ENCODE measurements at places on chromosomes 2 and 18.

DNA sequence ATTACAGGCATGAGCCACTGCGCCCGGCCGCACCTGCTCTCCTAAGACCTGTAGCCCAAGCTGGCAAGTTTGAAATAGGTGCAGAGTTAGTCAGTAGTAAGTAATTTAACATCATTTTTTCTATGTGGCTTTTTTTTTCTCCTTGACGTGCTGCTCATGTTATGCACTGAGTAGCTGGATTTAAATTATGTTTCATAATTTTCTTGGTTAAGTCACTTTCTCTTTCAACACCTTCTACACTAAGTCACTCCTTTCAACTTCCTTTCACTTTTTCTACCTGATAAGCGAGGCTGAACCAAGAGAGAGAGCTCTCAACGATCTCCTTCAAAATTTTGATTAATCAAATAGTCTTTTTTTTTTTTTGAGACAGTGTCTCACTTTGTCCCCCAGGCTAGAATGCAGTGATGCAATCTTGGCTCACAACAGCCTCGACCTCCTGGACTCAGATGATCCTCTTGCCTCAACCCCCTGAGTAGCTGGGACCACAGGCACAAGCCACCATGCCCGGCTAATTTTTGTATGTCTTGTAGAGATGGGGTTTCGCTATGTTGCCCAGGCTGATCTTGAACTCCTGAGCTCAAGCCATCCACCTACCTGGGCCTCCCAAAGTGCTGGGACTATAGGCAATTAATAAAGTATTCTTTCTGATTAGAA is 13.1 kb downstream of the CASP8 start:
- no peak for DNase-seq

GRCh38 chr18:63043516-63043915 is 276.1 kb downstream of the BCL2 start:
- no peak for DNase-seq

- DNase-seq, result no peak
These were observed 23.4 kb downstream of the DAPL1 start for GRCh38 chr2:158818511-158818910.

GRCh38 chr18:44799382-44799906 is 118.8 kb downstream of the SETBP1 start:
- no peak for DNase-seq

- no peak for DNase-seq
These were observed at the start of gene SATB2 for GRCh38 chr2:199457147-199458008. TSS of gene SATB2 (minus strand) at chr2:199457939. CDS start at chr2:199456037, 1,902 bp downstream.

- no peak for DNase-seq
These were observed 64.0 kb upstream of the SLC14A2 start for GRCh38 chr18:45551142-45551815.

DNA sequence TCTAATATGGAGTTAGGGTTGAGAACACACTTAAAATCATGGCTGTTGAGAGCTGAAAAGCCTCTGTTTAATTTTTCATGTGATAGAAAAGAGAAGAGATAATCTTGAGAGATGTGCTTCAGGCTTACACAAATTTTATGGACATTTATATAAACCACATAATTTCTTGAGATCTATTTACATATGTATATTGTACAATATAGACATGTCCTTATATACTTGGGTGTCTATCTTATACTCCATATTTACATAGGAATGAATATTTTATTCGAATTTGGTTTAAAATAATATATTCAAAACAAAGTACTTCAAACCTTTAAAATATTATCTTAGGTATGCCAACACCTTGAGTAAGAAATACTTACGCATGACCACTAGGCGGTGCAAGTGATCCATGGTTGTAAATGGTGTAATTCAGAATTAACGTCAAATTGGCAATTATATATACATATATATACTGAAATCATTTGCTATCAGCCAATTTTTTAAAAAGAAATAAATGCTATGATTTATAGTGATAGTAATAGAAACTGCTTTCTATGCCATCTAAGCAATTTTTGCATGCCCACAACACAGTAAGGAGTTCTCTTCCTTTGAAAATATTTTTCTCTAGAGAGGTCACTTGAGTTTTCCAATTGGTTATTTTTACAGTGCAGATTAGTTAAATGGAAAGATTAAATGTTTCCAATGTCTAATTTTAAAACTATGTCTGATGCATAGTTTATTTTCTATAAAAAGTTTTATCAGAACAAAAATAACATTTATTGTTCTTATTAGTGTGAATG is 37.6 kb upstream of the SPAG16 start:
- DNase-seq, result no peak

GRCh38 chr2:201228271-201228911 is 31.9 kb upstream of the CASP8 start:
- no peak for DNase-seq

GRCh38 chr18:6255886-6256285 is 158.8 kb downstream of the L3MBTL4 start:
- no peak for DNase-seq

All from heart right ventricle (tissue), 16 donors.